ENCODE measurements at places on chromosomes 12 and 14.

DNA sequence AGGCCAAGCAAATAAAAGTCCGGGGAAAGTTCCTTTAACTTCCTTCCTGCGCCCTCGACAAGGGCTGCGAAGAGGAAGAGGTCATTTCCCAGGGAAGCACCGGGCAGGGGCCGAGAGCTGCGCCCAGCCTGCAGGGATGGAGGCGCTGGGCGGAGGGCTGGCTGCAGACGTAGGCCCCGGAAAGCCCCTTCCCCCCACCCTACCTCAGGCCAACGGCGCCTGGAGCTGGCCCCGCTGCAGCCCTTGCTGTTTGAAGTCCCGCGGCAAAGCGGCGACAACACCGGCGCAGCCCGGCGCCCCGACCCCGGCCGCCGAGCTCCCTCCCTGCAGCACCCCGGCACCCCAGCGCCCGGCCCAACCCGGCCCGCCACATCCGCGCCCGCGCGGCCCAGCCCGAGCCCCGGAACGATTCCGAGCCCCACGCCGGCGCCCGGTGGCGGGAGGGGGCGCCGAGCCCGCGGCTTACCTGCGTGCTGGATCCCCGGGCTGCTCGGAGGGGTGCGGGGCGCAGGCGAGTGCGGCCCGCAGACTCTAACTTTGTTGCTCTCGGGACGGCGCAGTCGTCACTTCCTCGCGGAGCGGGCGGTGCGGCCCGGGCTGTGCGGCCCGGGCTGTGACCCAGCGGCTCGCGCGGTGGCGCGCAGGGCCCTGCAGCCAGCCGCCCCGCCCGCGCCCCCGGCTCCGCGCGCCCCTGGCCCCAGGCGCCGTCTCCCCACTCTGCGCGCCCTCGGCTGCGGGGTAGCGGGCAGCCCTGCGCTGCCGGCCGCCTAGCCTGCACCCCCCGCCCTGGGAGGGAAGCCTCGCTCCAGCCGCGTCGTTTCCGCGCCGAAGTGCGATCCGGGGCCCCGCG lies 64.8 kb upstream of the PTGR2 start:
- no peaks in the 10 kb centered on the region for H3K27me3 ChIP-seq
- peak; percentile 76 for DNase-seq
- H3K36me3 ChIP-seq, result no peaks in the 10 kb centered on the region
- peak overlapping the region; percentile 82 for H3K4me3 ChIP-seq

GRCh38 chr12:111201036-111201435 lies 167.9 kb downstream of the PHETA1 start:
- H3K4me1 ChIP-seq, result no peaks in the 10 kb centered on the region
- H3K36me3 ChIP-seq, result no peaks in the 10 kb centered on the region
- H3K27ac ChIP-seq, result no peak overlapping the region
- DNase-seq, result no peak
- H3K27me3 ChIP-seq, result peaks cover 8% of the 10 kb centered on the region
- H3K4me3 ChIP-seq, result no peak overlapping the region

DNA sequence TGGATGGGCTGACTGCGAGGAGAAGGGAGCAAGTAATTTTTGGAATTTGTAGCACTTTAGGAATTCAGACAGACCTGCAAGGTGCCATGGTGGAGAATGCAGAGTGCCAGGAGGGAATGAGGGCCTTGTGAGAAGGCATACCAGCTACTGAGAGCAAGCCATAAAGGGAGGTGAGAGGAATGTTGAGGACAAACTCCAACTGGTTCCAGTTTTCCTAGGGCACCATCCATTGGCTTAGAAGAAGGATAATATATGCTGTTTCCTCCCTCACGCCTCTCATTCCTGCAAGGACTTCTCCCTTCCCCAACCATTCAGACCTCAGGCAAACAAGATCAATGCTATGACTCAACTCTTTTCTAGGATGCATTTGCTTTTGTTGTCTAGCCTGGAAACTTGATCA lies 11.2 kb upstream of the DAAM1 start:
- no peaks in the 10 kb centered on the region for H3K27me3 ChIP-seq
- no peak overlapping the region for H3K27ac ChIP-seq
- no peak overlapping the region for H3K4me3 ChIP-seq
- no peaks in the 10 kb centered on the region for H3K36me3 ChIP-seq

- H3K27me3 ChIP-seq, result no peaks in the 10 kb centered on the region
- DNase-seq, result no peak
- no peak overlapping the region for H3K4me3 ChIP-seq
- H3K4me1 ChIP-seq, result peaks cover 20% of the 10 kb centered on the region
- no peaks in the 10 kb centered on the region for H3K36me3 ChIP-seq
- H3K27ac ChIP-seq, result no peak overlapping the region
Observed at GRCh38 chr12:104223712-104224111, 8.1 kb downstream of the TXNRD1 start.

DNA sequence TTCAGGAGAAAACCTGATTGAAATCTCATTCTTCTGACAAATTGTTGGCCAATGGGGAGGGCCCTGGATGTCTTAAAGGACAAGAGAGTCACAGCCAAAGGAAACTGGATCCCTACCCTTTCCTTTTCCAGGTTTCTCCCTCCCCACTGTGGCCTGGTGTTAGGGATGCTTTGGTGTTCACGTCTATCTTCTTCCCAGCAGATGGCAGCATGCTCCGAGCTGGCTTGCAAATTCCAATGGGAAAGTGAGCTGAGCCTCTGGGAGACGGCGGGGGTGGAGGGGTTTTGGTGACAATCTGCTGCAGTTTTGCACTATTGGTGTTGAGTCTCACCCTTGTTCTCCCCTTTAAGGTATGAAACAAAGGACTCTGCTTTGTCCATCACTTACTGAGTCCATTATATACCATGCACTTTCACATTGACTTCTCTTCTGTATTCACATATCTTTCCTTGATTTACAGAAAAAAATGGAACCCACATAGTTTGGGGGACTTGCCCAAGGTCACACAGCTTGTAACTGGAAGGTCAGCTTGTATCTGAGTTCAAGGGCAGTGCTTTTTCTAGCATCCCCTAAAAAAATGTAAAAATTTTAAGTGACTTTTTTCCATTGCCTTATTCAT lies 39.3 kb downstream of the CCDC177 start:
- no peaks in the 10 kb centered on the region for H3K4me1 ChIP-seq
- H3K36me3 ChIP-seq, result no peaks in the 10 kb centered on the region
- H3K27me3 ChIP-seq, result peaks cover 32% of the 10 kb centered on the region

GRCh38 chr12:96244826-96245225 lies 50.7 kb downstream of the ELK3 start:
- H3K4me3 ChIP-seq, result no peak overlapping the region
- H3K4me1 ChIP-seq, result peaks cover 26% of the 10 kb centered on the region
- peaks cover 19% of the 10 kb centered on the region for H3K36me3 ChIP-seq
- peak overlapping the region; percentile 29 for H3K27ac ChIP-seq
- DNase-seq, result no peak
- H3K27me3 ChIP-seq, result no peaks in the 10 kb centered on the region

- DNase-seq, result peak; percentile 49
- H3K27me3 ChIP-seq, result no peaks in the 10 kb centered on the region
- no peak overlapping the region for H3K4me3 ChIP-seq
- H3K27ac ChIP-seq, result no peak overlapping the region
Observed at GRCh38 chr12:8780389-8780788, 42.0 kb upstream of the A2ML1 start.

GRCh38 chr14:73759183-73759713 lies 45.1 kb upstream of the PNMA1 start:
- no peaks in the 10 kb centered on the region for H3K36me3 ChIP-seq
- peak overlapping the region; percentile 94 for H3K27ac ChIP-seq
- peak; percentile 82 for DNase-seq
- H3K27me3 ChIP-seq, result no peaks in the 10 kb centered on the region
- H3K4me3 ChIP-seq, result peak overlapping the region; percentile 80

DNA sequence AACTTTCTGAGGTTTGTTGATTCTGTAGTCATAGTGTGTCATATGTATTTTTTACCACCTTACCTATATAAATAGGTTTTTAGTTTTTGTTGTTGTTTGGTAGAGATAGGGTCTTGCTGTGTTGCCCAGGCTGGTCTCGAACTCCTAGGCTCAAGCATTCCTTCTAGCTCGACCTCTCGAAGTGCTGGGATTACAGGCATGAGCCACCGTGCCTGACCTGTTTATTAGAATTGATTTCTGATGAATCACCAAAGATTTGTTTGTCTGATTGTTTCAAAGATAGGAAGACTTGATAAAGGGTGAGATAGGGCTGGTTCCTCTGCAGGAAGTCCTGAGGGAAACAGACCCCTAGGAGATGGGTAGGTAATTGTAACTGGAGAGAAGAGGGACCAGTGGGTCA lies 481.6 kb downstream of the PCNX1 start:
- H3K27me3 ChIP-seq, result no peaks in the 10 kb centered on the region
- no peaks in the 10 kb centered on the region for H3K36me3 ChIP-seq
- DNase-seq, result no peak

DNA sequence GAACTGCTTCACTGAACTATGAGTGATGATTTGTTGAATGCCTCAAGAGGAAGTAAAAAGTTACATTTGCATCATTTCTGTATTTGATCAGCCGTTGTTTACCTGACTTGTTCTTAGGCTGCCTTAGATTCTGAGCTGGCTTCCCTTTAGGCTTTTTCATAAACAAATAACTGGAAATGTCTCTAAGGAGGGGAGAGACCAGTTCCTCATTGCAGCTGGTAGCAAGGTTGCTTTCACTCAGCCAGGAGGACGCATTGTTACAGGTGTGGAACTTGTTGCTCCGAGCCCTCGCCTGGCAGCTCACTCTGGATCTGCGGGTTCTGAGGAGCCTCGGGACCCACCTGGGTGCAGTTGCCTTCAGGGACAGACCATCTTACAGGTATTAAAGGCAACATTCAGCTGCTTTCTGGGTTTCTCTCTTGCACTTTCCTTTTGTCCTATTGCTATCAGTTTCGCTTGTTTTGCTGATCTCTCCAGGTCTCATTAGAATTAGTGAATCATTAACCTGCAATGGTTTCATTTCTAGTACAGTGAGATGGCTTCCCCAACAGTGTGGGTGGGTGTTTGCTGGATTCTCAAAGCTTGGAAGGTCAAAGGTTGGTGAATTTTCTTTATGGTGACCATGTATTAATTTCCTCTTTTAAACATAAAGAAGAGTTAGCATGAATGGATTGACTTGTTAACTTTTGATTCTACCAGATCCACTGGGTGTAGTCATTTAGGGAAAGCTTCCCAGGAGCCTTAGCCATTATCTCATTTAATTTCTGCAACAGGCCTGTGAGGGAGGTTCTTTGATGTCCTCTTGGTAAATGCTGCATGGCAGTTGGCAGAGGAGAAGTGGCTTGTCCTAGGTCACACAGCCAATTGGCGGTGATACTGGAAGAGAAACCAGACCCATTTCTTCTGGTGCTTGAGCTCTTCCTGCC lies at the start of gene PLEKHG7:
PLEKHG7 (plus strand) TSS at position 236 of the 926 bp plus-strand sequence. CDS start 3,643 bp downstream, outside the sequence.
- H3K27me3 ChIP-seq, result 0 out of 2 replicates have a peak, but pooled peaks cover 4% of the 10 kb centered on the region
- DNase-seq, result no peak
- H3K36me3 ChIP-seq, result no peaks in the 10 kb centered on the region
- no peaks in the 10 kb centered on the region for H3K4me1 ChIP-seq
- H3K4me3 ChIP-seq, result no peak within 1 kb of the TSS
- no peak within 1 kb of the TSS for H3K27ac ChIP-seq

GRCh38 chr14:81169711-81170103 lies 51.1 kb downstream of the GTF2A1 start:
- no peaks in the 10 kb centered on the region for H3K27me3 ChIP-seq
- H3K4me1 ChIP-seq, result peaks cover 20% of the 10 kb centered on the region
- peak overlapping the region; percentile 79 for H3K4me3 ChIP-seq
- no peaks in the 10 kb centered on the region for H3K36me3 ChIP-seq

DNA sequence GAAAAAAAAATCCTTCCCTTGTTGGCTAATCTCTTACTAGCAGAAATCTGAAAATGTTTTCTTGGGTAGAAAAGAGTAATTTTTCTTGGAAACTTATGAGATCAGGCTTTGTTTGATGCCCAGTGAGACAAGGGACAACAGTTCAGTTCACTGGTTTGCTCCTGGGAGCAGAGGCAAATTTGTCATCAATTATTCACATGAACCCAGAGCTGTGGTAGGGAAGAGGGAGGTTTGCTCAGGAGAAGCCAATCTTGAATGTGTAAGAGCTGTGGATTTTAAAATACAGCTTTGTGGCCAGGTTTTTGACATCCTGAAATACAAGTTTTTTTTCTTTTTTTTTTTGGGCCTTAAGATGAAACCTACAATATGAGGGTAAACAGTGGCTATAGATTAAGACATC lies 426.6 kb downstream of the ATP23 start:
- H3K27ac ChIP-seq, result peak overlapping the region; percentile 5
- peak; percentile 60 for DNase-seq
- no peaks in the 10 kb centered on the region for H3K36me3 ChIP-seq
- peaks cover 55% of the 10 kb centered on the region for H3K4me1 ChIP-seq

- no peak for DNase-seq
- H3K36me3 ChIP-seq, result peaks cover 9% of the 10 kb centered on the region
- H3K4me1 ChIP-seq, result peaks cover 16% of the 10 kb centered on the region
- no peak overlapping the region for H3K4me3 ChIP-seq
- no peaks in the 10 kb centered on the region for H3K27me3 ChIP-seq
Observed at GRCh38 chr14:99413911-99414310, 66.7 kb downstream of the SETD3 start.

GRCh38 chr12:76237086-76237701 lies 111.0 kb downstream of the BBS10 start:
- no peak overlapping the region for H3K4me3 ChIP-seq
- no peak overlapping the region for H3K27ac ChIP-seq
- no peaks in the 10 kb centered on the region for H3K27me3 ChIP-seq
- no peaks in the 10 kb centered on the region for H3K36me3 ChIP-seq
- H3K4me1 ChIP-seq, result peaks cover 15% of the 10 kb centered on the region
- DNase-seq, result no peak

GRCh38 chr12:106774808-106775524 lies 484 bp downstream of the RIC8B start:
- H3K27me3 ChIP-seq, result no peaks in the 10 kb centered on the region
- H3K36me3 ChIP-seq, result no peaks in the 10 kb centered on the region

- peaks cover 12% of the 10 kb centered on the region for H3K4me1 ChIP-seq
- H3K4me3 ChIP-seq, result no peak overlapping the region
- H3K27me3 ChIP-seq, result no peaks in the 10 kb centered on the region
- no peak overlapping the region for H3K27ac ChIP-seq
- no peaks in the 10 kb centered on the region for H3K36me3 ChIP-seq
- DNase-seq, result peak; percentile 79
Observed at GRCh38 chr12:59164991-59165718, 244.9 kb upstream of the LRIG3 start.

DNA sequence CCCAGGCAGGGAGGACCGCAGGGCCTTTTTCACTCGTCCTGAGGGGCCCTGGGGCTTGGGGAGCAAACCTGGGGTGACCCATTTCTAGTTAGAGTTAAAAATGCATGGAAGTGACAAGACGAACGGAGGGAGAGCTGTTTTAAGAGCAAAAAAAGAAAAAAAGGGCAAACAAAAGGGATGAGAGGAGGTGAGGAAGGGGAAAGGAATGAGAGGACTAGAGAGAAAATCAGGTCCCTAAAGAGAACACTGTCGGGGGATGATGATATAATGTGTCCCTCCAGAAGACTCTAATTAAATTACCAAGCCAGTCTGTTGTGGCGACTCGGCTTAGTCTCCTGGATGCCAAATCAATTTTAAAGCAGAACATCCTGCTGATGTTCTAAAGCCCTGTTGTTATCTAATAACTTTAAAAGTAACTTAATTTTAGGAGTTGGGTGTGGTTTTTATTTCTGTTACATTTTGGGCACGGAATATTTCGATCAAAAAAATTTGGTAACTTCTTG lies 1.1 kb downstream of the ANO6 start:
- peak overlapping the region; percentile 86 for H3K27ac ChIP-seq
- peak; percentile 47 for DNase-seq
- peak overlapping the region; percentile 95 for H3K4me3 ChIP-seq

- no peak overlapping the region for H3K4me3 ChIP-seq
- H3K27me3 ChIP-seq, result no peaks in the 10 kb centered on the region
- H3K36me3 ChIP-seq, result no peaks in the 10 kb centered on the region
- H3K27ac ChIP-seq, result no peak overlapping the region
- no peaks in the 10 kb centered on the region for H3K4me1 ChIP-seq
Observed at GRCh38 chr14:59905188-59905587, 14.8 kb upstream of the LRRC9 start.

- H3K27ac ChIP-seq, result peak overlapping the region; percentile 97
- no peaks in the 10 kb centered on the region for H3K27me3 ChIP-seq
- H3K4me3 ChIP-seq, result peak overlapping the region; percentile 36
- DNase-seq, result peak; percentile 95
- H3K4me1 ChIP-seq, result peaks cover 66% of the 10 kb centered on the region
Observed at GRCh38 chr12:108803428-108804105, 53.8 kb downstream of the SSH1 start.

All from GM23248 (cell line).